GM03348 (cell line): ENCODE measurements at places on chromosomes 4 and X.
A peak's percentile ranks its signal among the peaks of the same experiment; 100 is the strongest.

DNA sequence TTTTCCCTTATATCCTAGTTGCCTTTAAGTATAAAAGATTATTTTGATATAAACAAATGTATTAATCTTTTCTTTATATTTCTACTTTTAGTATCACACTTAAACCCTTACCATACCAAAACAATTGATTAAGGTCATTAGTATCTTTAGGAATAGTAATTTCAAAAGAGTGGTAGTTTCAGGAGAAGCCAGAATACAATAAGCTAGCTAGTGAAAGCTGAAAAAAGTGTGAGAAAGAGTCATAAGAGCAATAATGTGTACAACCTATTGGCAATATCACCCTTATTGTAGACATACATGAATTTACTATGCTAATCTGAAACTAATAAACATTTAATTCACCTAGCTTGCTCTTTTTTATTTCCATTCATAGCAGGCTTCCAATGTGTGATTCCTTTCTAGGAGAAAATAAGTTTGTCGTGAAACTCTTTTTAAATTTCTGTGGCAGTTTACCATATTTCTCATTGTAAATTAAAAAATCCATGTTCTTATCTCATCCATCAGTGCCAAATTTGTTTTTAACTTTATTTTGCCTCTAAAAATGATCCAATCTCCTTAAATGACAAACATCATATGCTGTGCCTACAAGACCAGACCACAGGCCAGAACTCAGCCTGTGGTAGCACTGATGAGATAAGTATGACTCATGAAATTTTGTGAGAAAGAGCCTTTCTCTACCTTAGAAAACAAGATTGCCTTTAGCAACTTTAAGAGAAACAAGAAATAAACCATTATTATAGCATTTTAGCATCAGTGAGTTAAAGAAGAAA lies 8.1 kb downstream of the NEK1 start:
- DNase-seq: peak; percentile 71

DNA sequence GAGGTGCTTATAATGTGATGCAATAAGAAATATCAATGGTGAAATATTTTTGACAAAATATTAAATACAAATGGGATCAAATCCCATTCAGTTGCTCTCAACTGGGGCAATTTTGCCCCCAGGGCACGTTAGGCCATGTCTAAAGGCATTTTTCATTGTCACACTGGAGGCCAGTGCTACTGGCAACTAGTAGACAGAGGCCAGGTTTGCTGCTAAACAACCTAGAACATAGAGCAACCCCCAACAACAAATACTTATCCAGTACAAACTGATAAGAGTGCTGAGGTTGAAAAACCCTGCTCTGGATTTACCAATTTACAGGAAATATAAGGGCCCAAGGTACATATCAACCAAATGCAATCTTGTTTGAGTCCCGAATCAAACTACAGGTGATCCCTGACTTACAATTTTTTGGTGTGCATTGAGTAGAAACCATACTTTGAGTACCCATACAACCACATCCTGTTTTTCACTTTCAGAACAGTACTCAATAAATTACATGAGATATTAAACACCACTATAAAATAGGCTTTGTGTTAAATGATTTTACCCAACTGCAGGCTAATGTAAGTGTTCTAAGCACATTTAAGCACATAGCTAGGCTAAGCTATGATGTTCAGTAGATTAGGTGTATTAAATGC lies 237.5 kb downstream of the HNRNPD start:
- no peak for DNase-seq

DNA sequence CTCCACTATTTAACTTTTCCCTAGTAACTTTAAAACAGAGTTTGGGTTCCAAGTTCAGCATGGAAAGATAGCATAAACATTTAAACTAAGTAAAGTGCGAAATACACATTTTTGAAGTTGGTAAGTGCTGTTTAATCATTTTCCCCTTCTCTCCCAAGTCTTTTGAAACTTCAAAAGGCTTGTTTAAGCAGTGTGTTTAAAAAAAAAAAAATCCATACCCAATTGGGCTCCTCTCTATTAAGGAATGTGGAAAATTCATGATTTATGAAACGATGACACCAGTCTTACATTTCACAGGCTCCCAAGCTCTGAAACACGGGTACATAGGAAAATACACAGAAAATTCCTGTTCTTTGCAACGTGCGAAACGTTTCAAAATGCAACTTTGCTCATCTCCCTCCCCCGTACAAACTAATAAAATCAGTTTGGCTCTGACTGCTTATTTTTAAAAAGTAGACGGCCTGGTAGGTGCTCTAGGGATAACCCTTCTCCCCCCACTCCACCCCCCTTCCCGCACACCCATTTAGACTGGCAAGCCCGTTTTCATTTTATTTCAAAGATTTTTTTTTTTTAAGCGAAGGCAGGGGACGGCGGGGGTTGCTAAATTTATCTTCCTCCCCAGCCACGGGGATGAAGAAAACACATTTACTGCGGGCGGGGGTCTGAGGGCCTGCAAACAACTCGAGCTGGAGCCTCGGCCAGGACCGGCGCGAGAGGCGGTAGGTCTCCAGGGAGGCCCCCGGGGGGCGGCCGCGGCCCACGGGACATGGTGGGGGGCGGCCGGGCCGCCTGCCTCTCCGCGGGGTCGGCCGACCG lies 786 bp upstream of the ZFX start:
- peak; percentile 39 for DNase-seq

- DNase-seq: no peak
Observed at GRCh38 chrX:47272013-47272408, 39.2 kb downstream of the USP11 start.

DNA sequence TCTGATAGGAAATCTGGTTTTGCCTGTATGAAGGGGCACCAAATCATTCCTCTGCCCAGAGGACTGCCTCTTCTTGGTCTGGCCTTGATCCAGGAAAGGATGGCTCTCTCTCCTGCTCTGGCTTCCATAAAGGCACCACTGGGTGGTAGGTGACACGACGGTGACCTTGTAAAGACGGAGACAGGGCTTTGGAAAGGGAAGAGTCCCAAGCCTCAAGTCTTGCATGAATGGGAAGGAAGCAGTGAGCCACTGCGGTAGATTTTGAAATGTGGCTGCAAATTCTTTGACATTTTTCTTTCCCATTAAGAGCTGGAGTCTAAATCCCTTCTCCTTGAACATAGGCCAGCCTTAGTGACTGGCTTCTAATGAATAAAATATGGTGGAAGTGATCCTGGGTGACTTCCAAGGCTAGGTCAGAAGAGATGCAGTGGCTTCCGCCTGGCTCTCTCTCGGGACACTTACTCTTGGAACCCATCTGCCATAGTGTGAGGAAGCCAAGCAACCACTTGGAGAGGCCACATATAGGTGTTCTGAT lies 347.4 kb downstream of the BCOR start:
- peak; percentile 10 for DNase-seq

GRCh38 chr4:168509786-168510185 lies 12.9 kb downstream of the PALLD start:
- DNase-seq: peak; percentile 74

DNA sequence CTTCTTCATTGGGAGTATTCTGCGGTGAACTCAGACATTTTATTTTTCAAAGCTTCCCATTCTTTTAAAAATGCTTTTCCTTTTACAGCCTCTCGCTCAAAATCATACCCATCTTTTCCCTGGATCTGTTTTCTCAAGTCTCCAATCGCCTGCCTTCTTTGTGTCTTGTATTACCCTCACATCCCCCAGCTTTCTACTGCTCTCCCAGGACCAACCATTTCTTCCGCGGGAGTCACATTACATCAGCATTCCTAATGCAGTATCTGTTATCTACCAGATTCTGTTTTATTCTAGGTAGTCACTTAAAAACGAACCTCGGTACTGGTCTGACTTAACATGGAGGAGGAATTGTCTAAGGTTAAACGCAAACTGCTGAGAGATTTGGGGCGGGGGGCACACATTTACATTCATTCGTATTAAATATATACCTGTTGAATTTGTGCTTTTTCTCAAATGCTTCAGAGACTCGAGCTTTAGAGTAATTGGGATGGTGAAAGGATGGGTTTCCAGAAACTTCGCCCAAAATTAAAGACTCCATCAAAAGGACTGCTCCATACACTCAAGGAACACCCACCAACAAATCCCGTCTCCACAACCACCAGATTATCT lies 493 bp upstream of the UCHL1 start:
- peak; percentile 25 for DNase-seq
